ENCODE measurements at places on chromosomes 7 and 10.

DNA sequence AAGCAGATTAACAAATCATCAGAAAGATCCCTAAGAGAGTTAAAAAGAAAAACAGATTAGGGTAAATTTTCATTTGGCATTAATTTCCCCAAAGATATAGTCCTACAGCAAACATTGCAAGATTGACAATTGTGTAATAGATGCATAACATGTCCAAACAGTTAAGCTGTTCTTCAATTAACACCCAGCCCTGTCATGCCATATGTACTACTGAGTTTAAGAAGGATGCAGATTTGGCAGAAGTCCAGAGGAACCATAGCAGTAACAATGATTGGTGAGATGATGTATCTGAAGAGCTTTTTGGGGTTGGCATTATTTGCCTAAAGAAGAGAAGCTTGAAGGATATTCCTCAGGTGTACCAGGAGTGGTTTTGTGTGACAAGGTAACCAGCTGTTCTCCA, 287.6 kb downstream of the LRMDA start:
- peaks cover 6% of the 10 kb centered on the region for H3K27me3 ChIP-seq
- no peak overlapping the region for H3K4me3 ChIP-seq
- DNase-seq, result no peak

DNA sequence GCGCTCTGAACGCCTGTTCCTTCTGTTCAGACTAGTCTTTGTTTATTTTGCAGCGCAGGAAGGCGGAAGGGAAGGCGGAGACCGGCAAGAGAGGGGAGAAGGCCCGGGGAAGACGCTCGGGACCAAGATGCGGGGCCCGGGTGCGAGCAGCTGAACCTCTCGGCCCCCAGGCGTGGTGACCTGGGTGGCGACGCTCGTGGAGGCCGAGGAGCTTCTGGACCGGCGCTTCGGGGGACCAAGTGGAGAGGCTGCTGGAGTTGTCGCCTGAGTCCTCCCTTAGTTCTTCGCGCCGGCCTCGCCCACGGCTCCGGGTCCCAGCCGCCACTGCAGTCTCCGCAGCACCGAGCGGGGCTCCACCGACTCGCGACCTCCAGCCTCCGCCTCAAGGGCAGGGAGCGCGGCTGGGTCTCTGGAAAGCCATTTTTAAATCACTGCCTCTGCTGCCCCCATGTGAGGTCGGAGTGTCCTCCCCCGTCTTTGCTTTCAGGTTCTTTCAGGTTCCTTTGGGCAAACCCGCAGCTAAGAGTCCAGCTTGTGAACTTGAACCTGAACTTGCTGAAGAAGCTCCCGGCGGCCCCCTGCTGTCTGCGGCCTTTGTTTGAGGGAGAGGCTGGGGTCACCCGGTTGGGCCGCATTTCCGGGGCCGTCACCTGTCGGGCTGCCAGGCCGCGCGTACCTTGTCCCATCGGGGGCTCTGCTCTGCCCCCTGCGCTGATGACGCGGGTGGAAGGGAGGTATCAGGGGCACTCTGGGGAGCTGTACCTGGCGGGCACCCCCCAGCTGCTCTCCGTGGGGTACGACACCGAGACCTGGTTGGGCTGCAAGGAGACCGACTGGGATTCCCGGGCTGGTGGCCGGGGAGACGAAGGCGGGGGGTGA, 136.0 kb downstream of the KIF20B start:
- no peaks in the 10 kb centered on the region for H3K4me1 ChIP-seq
- no peak for DNase-seq
- H3K27me3 ChIP-seq, result no peaks in the 10 kb centered on the region

DNA sequence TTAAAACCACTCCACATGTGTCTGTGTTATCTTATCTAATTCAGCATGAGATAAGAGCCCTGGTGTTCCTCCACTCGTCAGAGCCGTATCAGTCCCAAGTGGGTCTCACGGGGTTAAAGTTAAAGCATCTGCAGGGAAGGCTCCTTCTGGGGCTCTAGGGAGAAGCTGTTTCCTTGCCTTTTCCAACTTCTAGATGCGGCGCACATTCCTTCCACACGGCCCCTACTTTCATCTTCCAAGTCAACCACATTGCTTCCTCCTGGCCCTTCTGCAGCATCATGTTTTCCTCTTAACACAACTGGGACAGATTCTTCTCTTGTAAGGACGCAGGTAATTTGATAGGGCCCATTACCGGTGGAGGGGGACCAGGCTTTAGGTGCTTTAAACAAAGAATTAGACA, 620.1 kb upstream of the DPP6 start:
- no peak for DNase-seq
- H3K27me3 ChIP-seq, result peaks cover 2% of the 10 kb centered on the region
- no peak overlapping the region for H3K27ac ChIP-seq
- H3K36me3 ChIP-seq, result no peaks in the 10 kb centered on the region

GRCh38 chr7:24812305-24812945, 55.2 kb upstream of the GSDME start:
- DNase-seq, result peak; percentile 67
- H3K4me1 ChIP-seq, result no peaks in the 10 kb centered on the region
- H3K4me3 ChIP-seq, result no peak overlapping the region

DNA sequence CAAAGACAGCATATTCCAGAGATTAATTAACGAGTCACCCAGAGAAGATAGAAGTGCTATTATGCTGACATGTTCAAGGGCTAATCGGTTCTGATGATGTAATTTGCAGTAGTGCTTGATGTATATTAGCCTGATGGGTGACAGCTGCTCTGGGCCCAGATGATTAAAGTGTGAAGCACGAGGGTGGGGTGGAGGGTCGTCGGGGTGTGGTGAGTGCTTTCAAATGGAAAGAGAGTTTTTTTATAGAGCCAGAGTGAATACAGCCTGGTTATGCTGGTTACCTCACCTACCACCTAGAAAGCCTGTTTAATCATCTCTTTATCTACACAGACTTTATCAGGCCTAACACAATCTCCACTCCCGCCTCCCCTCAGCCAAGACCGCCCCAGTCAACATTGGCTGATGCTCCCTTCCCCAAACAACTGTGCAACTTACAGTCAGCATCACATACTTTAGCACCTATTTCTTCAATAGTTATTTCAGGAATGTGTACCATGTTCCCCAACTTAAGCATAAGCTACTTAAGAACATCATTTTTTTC, 11.5 kb upstream of the STN1 start:
- no peaks in the 10 kb centered on the region for H3K36me3 ChIP-seq
- H3K27me3 ChIP-seq, result no peaks in the 10 kb centered on the region
- DNase-seq, result no peak

DNA sequence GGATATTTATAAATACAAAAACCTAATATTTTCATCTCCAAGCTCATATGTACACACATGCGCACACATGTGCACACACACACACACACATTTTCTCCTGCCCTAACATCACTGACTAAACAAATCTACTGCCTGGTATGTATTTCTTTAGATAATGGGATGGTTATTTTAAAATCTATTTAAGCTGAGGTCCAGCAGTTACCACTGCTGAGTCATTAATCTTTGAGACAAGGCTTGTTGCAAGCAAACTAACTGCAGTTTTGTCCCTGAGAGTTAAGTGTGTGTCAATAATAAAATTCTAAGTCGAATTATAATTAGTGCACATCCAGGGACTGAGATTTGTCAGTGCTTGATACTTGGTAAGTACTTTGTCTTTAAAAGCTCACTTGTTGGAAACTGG, 135.1 kb downstream of the VPS50 start:
- H3K36me3 ChIP-seq, result no peaks in the 10 kb centered on the region
- DNase-seq, result no peak
- no peak overlapping the region for H3K27ac ChIP-seq
- H3K4me3 ChIP-seq, result no peak overlapping the region
- peaks cover 5% of the 10 kb centered on the region for H3K4me1 ChIP-seq

DNA sequence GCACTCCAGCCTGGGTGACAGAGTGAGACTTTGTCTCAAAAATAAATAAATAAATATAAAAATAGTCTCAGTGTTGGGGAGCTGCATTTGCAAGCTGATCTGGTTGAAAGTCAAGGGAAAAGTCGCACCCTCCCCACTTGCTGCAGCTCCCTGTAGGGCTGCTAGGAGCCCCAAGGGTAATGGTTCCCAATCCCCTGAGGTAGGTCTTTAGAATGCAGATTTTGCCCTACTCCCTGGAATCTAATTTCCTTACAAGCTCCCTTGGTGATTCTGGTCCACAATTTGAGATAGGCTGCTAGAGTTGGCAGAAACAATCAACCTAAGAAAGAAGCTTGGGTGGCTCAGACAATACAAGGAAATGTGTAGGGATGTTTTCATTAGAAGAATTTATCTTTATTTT, 232.5 kb upstream of the YAE1 start:
- H3K36me3 ChIP-seq, result no peaks in the 10 kb centered on the region
- peaks cover 23% of the 10 kb centered on the region for H3K4me1 ChIP-seq
- no peak for DNase-seq
- H3K27ac ChIP-seq, result no peak overlapping the region
- H3K4me3 ChIP-seq, result no peak overlapping the region

- no peak overlapping the region for H3K27ac ChIP-seq
- H3K27me3 ChIP-seq, result peaks cover 30% of the 10 kb centered on the region
- H3K4me1 ChIP-seq, result peaks cover 25% of the 10 kb centered on the region
- DNase-seq, result no peak
These were observed 87.4 kb downstream of the ZNF467 start for GRCh38 chr7:149686011-149686410.

DNA sequence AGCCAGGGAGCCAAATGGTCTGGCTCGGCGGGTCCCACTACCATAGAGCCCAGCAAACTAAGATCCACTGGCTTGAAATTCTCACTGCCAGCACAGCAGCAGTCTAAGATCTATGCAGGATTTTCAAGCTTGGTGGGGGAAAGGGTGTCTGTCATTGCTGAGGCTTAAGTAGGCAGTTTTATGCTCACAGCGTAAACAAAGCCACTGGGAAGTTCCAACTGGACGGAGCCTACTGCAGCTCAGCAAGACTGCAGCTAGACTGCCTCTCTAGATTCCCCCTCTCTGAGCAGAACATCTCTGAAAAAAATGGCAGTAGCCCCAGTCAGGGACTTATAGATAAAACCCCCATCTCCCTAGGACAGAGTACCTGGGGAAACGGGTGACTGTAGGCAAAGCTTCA, 277.6 kb upstream of the PHF14 start:
- no peaks in the 10 kb centered on the region for H3K36me3 ChIP-seq
- H3K27ac ChIP-seq, result no peak overlapping the region
- peak; percentile 9 for DNase-seq
- H3K4me3 ChIP-seq, result no peak overlapping the region
- H3K27me3 ChIP-seq, result no peaks in the 10 kb centered on the region

DNA sequence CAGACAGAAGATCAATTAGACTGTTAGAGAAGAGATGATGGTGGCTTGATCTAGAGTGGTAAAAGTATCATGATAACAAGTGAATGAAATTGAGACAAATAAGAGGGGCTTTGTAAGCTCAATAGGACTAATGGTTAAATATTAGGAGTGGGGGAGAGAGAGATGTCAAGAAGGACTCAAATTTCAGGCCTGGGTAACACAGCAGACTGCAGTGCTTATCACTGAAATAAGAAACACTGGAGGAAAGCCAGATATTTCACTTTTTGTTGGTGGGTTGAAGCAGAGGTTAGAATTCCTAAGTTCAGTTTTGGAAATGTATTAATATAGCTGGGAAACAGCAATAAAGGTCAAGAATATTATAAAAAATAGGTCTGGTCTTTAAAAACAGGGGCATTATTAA, 74.6 kb downstream of the ORC5 start:
- peaks cover 41% of the 10 kb centered on the region for H3K36me3 ChIP-seq
- no peaks in the 10 kb centered on the region for H3K4me1 ChIP-seq
- no peaks in the 10 kb centered on the region for H3K27me3 ChIP-seq
- H3K4me3 ChIP-seq, result no peak overlapping the region
- no peak overlapping the region for H3K27ac ChIP-seq

DNA sequence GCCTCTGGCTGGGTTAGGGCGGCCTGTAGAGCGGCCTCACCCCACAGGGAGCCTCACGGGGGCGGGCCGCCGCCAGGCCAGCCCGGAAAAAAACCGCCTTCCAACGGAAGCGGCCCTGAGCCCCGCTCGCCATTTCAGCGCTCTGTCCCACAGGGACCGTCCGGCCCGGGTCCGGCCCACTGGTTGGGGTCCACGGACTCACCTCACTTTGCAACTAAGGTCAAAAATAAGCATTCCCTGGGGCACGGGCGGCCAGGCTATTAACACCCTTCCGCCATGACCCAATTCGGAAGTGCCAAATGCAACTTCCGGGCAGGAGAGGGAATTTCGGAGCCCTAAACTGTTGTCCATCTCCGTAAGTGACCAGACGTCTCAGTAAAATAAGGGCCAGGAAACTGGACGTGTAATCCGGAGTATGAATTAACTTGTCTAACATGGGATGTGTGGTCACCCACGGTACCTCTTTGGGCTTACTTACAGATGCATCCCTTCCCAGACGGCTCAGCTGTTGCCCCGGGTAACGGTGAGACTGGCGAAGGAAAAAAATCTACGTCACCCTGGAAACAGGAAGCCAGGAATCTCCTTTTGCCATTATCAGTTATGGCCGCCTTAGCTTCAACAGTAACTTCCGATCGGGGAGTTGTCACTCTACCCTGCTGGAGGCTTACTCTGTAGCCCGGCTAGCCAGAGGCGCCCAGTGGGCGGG, at the start of gene BBIP1:
TSS of gene BBIP1 (minus strand) at position 538 of the 706 bp plus-strand sequence. CDS start 1,023 bp downstream, outside the sequence.
- DNase-seq, result no peak
- H3K4me3 ChIP-seq, result peak within 1 kb of the TSS; percentile 96
- H3K36me3 ChIP-seq, result no peaks in the 10 kb centered on the region
- no peaks in the 10 kb centered on the region for H3K27me3 ChIP-seq
- peaks cover 54% of the 10 kb centered on the region for H3K4me1 ChIP-seq

GRCh38 chr10:60258429-60258797, 131.3 kb downstream of the ANK3 start:
- no peak for DNase-seq
- H3K36me3 ChIP-seq, result no peaks in the 10 kb centered on the region
- H3K4me1 ChIP-seq, result peaks cover 34% of the 10 kb centered on the region
- no peak overlapping the region for H3K4me3 ChIP-seq

GRCh38 chr7:142140401-142140959, 29.0 kb downstream of the MGAM2 start:
- no peaks in the 10 kb centered on the region for H3K36me3 ChIP-seq
- no peaks in the 10 kb centered on the region for H3K4me1 ChIP-seq
- H3K27ac ChIP-seq, result no peak overlapping the region
- DNase-seq, result no peak

DNA sequence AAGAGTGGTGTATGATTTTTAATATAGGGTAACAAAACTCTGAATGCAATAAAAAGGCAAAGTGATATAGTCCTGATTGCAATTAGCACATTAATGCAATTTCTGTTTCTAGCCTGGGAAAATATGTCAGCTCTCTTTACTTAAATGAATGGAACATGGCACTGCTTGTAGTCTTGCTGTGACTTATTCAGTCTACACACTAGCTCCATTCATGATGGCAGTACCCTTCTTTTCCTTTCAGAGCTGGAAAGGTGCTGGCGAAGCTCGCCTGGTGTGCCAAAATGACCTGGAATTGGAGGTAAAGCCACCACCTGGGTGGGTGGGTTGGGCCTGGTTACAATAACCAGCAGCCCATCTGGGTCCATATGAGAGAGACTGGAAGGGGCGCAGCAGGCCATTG, 85.3 kb downstream of the ZNF365 start:
- H3K4me1 ChIP-seq, result peaks cover 17% of the 10 kb centered on the region
- no peaks in the 10 kb centered on the region for H3K36me3 ChIP-seq
- peaks cover 6% of the 10 kb centered on the region for H3K27me3 ChIP-seq
- H3K4me3 ChIP-seq, result no peak overlapping the region
- DNase-seq, result no peak
- no peak overlapping the region for H3K27ac ChIP-seq
